Fibroblast of skin of right quadriceps (primary cell): ENCODE measurements at places on chromosomes 3 and 15.

- DNase-seq: no peak
Observed at GRCh38 chr3:140753865-140754754, 76.2 kb downstream of the TRIM42 start.

GRCh38 chr15:101637516-101637915 lies 14.7 kb downstream of the TM2D3 start:
- DNase-seq: no peak

DNA sequence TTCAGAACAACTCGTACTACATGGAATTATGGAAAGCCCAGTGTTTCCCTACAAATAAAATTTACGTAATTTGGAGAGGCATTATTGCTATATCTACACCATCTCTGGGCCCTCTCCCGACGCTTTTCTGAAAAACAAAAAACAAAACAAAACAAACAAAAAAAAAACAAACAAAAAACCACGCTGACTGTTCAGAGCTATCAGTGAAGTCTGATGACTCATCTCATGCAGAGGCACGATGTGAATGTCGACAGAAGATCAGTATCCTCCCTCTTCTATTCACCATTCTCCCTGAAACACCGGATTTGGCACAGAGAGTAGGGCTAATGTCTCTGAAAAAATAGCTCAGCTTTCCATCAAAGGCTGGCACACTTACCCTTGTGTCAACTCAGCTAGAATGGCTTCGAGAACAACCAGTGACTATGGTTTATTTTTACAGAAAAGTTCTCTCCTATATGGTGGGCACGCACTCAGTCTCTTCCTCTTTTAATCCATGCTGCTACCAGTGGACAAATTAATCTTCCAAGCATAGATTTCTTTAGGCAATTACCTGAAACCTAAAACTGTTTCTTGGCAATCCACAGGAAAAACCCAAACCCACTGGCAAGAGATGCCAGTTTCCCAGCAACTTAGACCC lies 1.5 kb downstream of the CRBN start:
- DNase-seq: no peak

GRCh38 chr15:80950291-80951078 lies 39.1 kb downstream of the MESD start:
- DNase-seq: no peak

DNA sequence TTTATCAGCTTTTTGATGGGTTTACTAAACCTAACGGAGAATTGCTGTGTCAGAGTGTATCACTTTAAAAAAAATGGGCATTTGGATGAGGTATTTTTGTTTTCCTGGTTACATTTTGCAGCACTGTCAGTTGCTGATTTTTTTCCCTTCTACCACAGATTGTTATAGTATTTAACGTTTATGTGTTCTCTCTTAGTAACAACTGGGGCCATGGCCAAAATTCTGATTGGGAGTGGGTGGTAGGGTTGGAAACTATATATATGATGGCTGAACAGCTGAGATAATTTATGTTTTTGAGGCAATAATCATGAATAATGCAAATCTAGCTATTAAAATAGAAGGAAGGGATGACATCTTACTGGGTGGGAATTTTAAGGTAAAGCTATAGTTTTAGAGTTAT lies 229.4 kb upstream of the SUCLG2 start:
- no peak for DNase-seq

DNA sequence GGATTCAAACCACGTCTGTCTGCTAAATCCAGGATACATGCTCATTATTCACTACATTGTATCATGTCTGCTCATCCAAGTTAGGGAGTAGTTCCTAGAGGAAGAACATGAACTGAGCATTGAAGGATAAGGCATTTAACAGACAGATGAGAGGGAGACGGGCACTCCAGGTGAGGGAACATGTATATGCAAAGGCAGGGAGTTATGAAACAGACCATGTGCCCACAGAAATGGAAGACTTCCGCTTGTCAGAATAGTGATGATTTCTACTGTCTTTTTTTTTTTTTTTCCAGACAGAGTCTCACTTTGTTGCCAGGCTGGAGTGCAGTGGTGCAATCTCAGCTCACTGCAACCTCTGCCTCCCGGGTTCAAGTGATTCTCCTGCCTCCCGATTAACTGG lies 5.0 kb upstream of the NDUFAF1 start:
- no peak for DNase-seq

DNA sequence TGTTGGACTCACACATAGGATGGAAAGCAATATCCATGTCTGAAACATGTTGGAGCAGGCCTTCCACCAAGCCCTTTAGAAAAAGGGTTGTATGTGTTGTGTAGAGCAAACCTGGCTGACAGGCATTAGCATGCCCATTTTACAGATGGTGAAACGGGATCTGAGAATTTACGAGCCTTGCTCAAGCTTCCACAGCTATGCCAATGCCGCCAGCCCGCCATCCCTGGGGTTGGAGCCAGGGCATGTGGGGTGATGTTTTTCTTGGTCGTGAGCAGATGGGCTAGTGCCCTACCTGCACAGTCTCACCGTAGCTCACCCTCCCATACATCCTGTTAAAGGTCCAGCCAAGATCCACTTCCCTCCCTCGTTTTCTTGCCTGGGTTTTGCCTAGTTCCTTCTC lies 97.5 kb upstream of the TLE3 start:
- DNase-seq: no peak

DNA sequence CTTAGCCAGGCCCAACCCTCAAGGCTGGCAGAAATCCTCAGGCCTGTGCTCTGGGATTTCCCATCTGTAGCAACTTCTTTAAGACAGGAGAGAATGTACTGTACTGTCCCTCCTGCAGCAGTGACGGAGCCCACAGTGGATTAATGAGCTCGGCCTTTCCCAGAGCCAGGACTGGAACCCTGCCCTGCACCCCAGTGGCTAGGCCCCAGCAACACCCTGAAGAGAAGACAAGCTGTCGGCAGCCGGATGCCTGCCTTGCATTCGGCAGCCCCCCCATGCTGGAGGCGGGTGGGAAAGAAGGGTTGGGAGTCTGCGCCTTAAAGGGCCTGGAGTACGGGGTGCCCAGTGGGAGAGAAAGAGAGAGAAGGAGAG lies 32.0 kb downstream of the KLHL25 start:
- DNase-seq: no peak

GRCh38 chr3:191412759-191413158 lies 48.2 kb upstream of the PYDC2 start:
- peak; percentile 95 for DNase-seq

GRCh38 chr15:24862726-24863521 lies 91.9 kb upstream of the SNRPN start:
- peak; percentile 6 for DNase-seq

DNA sequence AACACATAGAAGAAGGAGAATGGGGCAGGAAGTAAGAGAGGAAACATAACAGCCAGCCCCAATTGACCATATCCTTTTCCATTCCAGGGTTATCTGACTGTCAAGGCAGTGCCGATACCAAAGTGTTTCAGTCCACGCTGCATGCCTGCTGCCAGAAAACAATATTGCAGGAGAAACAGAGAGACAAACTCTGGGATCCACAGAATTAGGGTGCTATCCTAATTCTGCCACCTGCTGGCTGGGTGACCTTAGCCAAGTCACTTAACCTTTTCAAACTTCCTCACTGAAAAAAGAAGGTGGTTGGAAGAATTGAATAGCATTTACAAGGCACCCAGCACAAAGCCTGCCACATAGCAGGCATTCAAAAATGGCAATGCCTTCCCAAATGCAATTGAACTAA lies 32.0 kb downstream of the GLB1 start:
- no peak for DNase-seq

- peak; percentile 59 for DNase-seq
Observed at GRCh38 chr3:98893740-98894139, 7.8 kb downstream of the DCBLD2 start.

- no peak for DNase-seq
Observed at GRCh38 chr3:155007729-155008128, 72.4 kb upstream of the MME start.

- peak; percentile 58 for DNase-seq
Observed at GRCh38 chr3:107680698-107681097, 157.9 kb downstream of the BBX start.

DNA sequence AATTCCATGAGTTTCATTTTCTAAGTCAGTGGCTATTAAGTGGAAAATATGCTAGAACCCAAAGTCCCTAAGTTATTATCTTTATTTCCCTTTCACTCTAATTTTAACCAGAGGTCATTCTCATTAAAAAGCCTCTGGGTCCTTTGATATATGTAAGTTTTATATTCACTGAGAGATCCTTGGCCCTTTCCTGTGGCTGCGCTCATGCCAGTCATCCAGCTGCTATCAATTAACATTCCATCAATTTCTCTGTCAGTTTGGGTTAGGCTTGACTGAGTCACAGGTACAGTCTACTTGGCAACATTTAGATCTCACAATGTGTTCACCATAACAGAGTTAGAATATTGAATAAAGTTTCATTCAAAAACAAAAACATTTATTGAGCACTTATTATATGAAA lies 58.0 kb upstream of the FBN1 start:
- DNase-seq: peak; percentile 93

GRCh38 chr3:186042036-186042435 lies 66.9 kb downstream of the ETV5 start:
- DNase-seq: no peak

- peak; percentile 51 for DNase-seq
Observed at GRCh38 chr3:66338927-66339326, 118.1 kb downstream of the SLC25A26 start.

- no peak for DNase-seq
Observed at GRCh38 chr3:126258670-126259069, 78.3 kb upstream of the ALDH1L1 start.

DNA sequence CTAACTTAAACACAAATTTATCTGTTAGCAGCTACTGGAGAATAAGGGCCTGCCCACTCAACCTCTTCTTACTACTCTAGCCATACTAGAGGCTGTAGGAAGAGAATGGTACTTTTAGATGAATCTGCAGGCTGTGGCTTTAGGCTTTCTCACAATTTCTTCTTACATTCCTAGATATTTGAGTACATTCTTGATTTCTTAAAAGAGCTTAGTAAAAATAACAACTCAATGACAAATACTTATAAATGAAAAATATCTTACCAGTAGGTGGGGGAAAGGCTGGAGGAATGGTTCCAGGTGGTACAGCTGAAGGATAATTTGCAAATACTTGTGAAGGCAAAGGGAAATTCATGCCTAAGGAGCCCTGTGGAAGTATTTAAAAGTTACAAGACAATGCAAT lies 92.9 kb upstream of the GK5 start:
- DNase-seq: peak; percentile 46

DNA sequence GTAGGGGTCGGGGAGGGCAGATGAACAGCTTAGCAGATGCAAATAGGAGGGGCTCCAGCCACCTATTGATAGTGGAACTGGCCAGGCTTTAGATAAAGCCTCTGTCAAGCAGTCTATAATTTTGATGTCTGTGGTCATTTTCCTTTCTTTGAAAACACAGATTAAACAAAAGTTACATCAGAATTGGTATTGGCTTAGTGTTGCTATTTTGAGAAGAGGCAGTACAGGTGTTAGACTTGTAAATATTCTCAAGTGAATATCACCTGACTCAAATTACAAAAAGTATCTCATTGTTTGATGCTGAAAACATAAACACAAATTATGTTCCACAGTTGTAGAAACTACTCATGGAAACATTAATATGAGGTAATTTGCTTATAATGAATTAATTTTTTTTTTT lies 18.1 kb downstream of the GHRL start:
- DNase-seq: no peak

GRCh38 chr3:172071780-172072330 lies 32.5 kb downstream of the FNDC3B start:
- no peak for DNase-seq

DNA sequence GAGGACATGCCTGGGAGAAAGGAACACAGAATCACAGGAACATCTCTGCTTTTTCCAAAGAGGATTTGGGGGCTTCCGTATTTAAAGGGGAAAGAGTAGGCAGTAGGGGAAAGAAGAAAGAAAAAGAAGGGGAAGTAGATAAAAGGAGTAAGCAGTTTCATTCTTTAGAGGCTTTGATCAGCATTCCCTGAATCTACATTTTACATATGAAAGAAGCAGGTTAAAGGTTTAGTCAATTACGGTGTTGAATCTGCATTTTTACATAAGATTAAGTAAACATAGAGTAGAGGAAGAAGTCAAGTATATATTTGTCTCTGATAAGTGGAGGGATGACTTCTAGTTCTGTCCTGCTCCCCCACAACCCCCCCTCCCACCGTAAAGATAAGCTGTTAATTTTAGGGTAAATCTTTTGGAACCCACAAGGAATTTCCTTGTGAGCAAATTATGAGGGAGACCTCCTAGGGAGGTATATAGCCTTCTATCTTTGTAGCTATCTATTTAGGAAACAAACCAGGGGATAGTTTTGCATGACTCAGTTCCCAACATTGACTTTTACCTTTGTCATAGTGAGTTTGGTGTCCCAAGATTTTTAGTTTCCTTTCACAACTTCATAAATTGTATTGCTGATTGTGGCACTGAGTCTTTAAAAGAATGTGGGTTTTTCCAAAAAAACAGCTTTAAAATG lies 8.7 kb upstream of the P2RY12 start:
- peak; percentile 73 for DNase-seq

DNA sequence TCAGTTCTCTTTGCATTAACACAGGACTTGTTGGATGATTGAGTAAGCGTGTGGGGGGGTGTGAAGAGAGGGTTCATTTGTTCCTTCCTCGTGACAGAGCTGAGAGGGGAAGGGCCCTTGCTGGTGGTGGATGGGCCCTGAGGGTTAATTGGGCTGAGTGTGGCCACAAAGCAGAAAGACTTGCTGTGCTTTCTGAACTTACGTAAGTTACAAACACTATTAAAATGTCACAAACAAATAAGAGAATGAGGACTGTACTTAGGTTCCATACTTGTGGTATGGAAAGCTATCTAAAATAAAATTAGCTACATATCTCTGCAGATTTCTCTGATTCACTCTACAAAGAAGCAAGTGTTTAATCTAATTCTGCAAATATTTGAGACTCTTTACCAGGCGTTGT lies 231.3 kb downstream of the LPP start:
- peak; percentile 15 for DNase-seq

GRCh38 chr3:46558184-46559043 lies 7.7 kb downstream of the LRRC2 start:
- peak; percentile 82 for DNase-seq

GRCh38 chr3:9260305-9260704 lies 10.9 kb upstream of the SRGAP3 start:
- no peak for DNase-seq
